Psoas muscle (tissue), 8 donors: ENCODE measurements at places on chromosomes 12 and 14. TPM values are rescaled to one million over a fixed set of nuclear protein-coding genes. Genes with fewer than 3 reads are reported as not detected.

The REM2 gene
- total RNA-seq = not detected

The C12orf50 gene
- total RNA-seq = not detected

The WIF1 gene
- total RNA-seq = not detected

The CLEC2A gene
- not detected for total RNA-seq

The DCP1B gene
- 8.7 TPM for total RNA-seq

The ANO2 gene
- 5.0 TPM for total RNA-seq

The DTX1 gene
- 0.75 TPM for total RNA-seq

The KCNJ8 gene
- 4.5 TPM for total RNA-seq

The BMAL2 gene
- 0.79 TPM for total RNA-seq

The TESPA1 gene
- not detected for total RNA-seq

The CCDC175 gene
- total RNA-seq = not detected

The VEZT gene
- total RNA-seq = 74.4 TPM

The TAMALIN gene
- total RNA-seq = 8.0 TPM

The AMN gene
- not detected for total RNA-seq

The CSRNP2 gene
- 26.6 TPM for total RNA-seq

The ATXN3 gene
- 8.1 TPM for total RNA-seq

The SOAT2 gene
- not detected for total RNA-seq

The SERPINA10 gene
- not detected for total RNA-seq

The TAS2R43 gene
- total RNA-seq = not detected

The HOTAIR gene
- total RNA-seq = 0.53 TPM

The PTPRR gene
- total RNA-seq = 0.23 TPM

The INHBC gene
- total RNA-seq = 0.18 TPM

The TAS2R31 gene
- 0.36 TPM for total RNA-seq

The KRT79 gene
- not detected for total RNA-seq

The TSPAN8 gene
- 1.4 TPM for total RNA-seq

The HOXC9 gene
- 11.3 TPM for total RNA-seq

The PRB2 gene
- not detected for total RNA-seq

The COQ10A gene
- total RNA-seq = 86.6 TPM
